Dermis microvascular lymphatic vessel endothelial cell (primary cell): ENCODE measurements at places on chromosomes 3 and 15. TPM values are rescaled to one million over a fixed set of nuclear protein-coding genes. Genes with fewer than 3 reads are reported as not detected.

TMCO5A gene
- not detected in 2 replicates for total RNA-seq

DNA sequence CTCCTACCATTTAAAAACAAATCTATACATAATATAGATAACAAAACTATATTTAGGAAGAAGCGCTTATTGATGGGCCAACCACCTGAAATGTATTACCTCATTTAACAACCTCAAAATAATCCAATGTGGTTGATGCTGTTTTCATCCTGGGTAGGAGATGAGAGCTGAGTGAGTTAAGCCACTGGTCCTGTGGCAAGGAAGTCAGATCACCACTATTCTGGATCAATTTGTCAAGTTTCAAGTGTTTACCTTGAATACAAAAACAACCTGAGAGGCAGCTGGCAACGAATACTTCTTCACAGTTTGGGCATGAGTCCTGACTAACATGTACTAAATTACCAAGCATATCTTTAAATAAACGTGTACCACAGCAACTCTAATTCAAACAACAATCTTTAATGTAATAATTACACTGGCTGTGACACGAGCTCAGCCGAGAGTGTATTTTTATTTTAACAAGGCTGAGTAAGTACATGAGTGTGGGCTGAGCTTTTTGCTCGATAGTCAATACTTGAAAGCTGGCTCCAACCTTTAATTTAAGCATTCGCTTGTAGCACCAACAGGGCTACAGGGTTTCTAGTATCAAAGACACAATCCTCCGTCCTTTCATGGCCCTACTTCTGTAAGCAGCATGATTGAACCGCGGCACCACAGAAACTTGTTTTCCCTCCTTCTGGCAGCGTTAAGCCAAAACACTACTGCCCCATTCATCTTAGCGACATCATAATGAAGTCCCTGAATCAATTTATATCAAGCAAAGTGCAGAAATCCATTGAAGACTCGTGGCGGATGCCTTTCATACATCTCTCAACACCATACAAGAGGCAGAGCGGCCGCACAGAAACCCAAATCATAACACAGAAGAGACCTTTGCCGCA, 93.8 kb upstream of the ICE2 start:
- DNase-seq = no peak

- no peak for DNase-seq
Observed at GRCh38 chr3:130761730-130762311, 15.2 kb upstream of the PIK3R4 start.

- no peak for DNase-seq
Observed at GRCh38 chr15:94047566-94047965, 183.8 kb upstream of the MCTP2 start.
